Stimulated activated CD8-positive, alpha-beta memory T cell treated with anti-CD3 and anti-CD28 coated beads, Interleukin-2, amount 100 ng/mL, for 48 hours (primary cell): ENCODE measurements at places on chromosomes 6 and 20.

GRCh38 chr6:72963946-72964345 lies 261.4 kb downstream of the KHDC1L start:
- no peak for DNase-seq

DNA sequence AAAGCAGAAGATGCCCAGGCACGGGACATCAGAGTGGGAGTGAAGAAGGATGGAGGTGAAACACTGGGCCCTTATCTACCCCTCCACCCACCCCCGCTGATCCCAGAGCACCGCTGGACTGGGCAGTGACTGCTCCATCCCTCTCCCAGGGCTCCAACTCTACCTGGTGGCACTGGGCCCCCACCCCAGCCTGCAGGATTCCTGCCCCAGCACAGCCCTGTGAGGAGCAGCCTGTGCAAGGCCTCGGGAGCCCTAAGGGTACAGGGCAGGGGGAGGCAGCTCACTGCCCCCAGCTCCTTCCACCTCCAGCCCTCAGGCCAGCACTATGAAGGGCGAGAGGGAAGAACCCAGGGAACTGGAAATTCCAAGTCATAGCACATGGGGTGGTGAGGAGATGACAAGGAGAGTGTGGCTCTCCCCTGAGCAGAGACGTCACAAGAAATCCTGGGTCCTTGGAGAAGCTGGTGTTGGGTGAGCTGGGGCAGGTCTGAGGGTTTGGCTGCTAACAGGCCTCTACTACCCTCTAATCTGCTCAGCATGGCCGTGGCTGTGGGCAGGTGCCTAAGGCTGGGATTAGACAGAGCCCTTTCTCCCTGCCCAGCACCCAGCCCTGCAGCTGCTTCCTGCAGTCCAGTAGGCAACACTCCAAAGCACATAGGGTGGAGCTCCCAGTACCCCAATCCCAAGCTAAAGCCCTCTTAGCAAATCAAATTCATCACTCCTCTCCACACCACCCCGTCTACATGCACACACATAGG lies 3.5 kb downstream of the CST3 start:
- DNase-seq = no peak

- peak; percentile 40 for DNase-seq
These were observed 40.4 kb upstream of the ARG1 start for GRCh38 chr6:131532580-131533039.

GRCh38 chr6:143822584-143823024 lies 20.5 kb upstream of the LTV1 start:
- DNase-seq = no peak

DNA sequence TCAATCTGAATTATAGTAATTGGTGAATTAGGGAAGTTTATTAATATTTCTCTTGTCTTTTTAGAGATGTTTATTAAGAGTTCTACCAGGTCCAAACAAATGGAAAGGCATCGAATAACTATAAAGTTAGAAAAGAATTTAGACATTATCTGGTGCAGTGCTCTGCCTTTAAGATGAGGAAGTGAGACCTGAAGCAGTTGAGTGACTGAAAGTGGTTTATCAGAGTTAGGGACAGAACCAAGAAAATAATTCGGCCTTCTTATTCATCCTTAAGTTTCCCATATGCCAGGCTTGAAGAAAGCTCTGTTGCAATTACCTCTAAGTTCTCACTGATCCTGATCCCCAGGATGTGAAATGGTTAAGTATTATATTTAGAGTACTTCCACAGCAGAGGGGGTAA lies 94.2 kb upstream of the FLRT3 start:
- no peak for DNase-seq

DNA sequence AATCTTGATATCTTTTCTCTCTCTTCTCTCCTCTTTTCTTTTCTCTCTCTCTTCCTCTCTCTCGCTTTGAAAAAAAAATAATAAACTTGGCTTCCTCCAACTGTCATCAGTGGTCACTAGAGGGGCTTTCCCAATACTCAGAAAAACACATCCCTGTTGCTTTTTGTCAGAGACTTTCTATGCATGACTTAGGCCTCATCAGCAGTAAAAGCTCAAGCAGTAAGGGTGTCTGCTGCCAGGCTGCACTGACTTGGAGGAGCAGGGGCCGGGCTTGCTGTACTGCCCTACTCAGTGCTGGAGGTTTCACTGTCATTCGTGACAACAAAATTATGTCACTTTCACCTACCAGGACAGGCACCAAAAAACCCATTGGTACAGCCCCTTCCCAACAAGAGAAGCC lies 272.0 kb downstream of the ADGB start:
- no peak for DNase-seq

- no peak for DNase-seq
These were observed 41.8 kb upstream of the F13A1 start for GRCh38 chr6:6362056-6362840.

- no peak for DNase-seq
These were observed 57.7 kb downstream of the PRPH2 start for GRCh38 chr6:42664718-42665117.

DNA sequence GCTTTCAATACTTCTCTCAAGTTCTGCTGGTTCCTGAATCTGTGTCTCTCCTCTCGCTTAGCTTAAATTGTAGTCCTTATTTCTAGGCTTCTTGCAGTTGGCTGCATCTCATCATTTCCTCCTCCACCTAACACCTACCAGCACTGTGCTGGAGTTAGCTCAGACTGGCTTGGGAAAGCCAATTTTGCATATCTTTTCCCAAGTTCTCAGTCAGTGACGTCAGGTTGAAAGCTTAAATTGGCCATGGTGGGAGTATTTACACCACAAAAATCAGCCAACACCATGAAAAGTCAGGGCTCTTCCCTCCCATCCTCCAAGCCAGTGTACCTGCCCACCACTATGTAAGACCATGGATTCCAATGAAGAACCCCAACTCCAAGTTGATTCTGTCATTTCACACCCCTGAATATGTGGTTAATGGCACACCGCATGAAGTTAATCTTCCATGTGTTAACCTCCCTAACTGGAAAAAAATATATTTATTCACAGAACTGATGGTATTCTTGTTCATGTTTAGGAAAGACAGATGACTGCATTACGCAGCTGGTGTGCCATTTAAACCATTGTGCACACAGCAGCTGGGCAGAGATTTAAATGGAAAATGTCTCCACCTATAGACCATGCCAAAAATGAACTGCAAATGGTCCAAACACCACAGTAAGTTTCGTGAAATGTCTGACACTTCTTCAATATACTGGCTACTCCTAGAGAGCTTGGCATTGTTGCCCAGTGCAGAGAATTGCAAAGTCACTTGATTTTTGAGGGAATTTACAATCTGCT lies 274.1 kb upstream of the MAP3K7 start:
- DNase-seq = no peak

- DNase-seq = no peak
These were observed 21.0 kb downstream of the ZMYND8 start for GRCh38 chr20:47335251-47336128.

- DNase-seq = no peak
These were observed 2.1 kb downstream of the LPIN3 start for GRCh38 chr20:41342474-41343464.

GRCh38 chr20:15528391-15529111 lies 1044.7 kb downstream of the KIF16B start:
- DNase-seq = no peak

DNA sequence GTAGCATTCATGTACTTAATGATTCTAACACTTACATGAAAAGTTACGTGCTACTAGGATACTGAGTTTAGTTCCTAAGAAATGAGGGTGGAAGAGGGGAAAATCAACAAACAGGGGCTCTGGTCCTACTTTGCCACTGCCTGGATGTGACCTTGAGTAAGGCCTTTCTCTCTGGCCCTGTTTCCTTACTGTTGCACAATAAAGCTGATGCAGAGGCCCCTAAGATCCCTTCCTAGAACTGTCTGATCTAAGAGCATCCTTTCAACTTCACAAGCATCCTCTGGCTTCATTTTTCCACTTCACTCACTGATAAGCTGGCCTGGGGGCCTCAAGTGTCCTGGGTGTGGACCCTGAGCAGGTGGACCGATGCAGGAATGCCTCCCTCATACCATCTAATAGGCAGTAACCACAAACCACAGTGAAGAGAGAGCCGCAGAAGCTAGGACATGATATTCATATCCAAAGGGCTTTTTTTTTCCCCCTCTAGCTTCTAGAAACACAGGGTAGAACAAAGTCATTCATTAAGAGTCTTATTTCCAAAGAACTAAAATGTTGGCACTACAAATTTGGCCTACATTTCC lies 21.6 kb downstream of the FKBP1A start:
- DNase-seq = no peak

DNA sequence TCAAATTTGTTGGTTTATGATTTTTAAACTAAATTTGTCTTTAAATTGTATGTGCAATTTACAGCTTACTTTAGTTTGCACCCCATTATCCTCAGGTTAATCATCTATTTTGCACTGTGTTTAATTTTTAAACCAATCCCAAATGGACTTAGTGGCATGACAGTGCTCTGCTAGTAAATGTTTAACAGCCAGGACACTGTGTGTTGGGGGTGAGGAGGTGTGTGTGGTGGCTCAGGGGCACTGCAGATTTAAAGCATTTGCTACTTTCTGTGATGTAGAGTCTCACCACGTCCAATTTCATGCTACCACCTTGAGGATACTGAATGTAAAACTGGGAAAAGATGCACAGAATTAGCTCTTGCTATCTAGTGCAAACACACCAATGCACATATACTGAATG lies 225.7 kb downstream of the HAO1 start:
- no peak for DNase-seq

DNA sequence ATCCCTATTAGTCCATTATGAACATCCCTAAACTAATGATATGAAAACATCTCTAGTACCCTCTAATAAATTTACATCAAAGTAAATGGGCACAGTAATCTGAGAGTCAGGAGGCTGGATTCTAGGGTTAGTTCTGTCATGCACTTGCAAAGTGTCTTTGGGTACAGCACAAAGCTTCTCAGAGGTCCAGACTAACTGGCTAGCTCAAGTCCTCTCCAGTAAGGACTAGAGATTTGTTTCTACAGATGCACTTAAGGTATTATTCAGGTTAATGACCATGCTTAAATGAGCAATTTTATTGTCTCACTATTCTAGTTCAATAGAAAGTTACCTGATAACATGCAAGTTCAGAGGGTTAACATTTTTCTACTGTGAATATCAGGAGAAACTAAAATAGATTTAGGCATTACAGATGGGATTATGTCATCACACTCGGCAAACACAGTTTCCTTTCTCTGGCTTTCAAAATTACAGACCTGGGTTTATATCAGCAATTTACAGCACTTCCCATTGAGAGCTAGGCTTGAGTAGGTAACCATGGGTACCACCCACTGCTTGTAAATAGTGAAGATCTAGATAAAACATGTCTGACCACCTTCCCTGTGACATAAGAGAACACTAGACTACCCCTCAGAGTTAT lies 402.9 kb upstream of the RUNX2 start:
- DNase-seq = no peak

DNA sequence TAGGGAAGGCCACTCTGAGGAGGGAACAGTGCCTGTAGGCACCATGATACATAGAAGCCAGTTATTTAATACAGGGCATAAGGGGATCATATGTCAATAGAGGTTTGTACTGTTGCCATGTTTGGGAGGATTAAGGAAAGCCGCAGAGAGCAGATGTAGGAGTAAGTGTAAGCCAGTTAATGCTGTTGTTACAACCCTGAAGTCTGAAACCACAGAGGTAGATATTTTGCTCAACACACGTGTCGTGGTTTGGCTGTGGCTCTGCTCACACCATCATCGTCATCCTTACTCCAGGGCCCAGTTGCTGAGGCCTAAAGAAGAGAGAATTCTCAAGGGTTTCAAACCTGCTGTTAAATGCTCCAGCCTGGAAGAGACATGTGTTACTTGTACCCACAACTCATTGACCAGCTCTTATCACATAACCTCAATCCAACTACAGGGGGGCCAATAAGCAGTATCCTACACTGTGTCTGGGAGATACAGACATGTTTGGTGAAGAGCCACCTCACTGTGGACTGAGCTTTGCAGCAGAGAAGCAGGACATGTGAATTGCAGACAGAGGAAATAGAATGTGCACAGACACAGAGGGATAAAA lies 31.0 kb upstream of the PSMF1 start:
- no peak for DNase-seq

DNA sequence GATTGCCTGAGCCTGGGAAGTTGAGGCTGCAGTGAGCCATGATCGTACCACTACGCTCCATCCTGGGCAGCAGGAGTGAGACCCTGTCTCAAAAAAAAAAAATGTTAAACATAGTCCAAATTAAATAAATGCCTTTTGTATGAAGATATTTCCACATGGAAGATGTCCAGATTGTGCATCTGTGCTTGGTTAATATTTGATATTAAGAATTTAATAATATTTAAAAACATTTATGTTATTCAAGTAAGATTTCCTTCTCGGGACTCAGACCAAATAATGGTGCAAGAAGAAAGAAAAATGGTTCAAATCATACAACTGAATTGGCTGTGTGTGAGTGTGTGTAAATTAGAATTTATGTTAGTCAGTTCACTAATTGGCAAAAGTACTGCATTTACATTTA lies 202.5 kb downstream of the TBC1D7 start:
- DNase-seq = no peak

GRCh38 chr6:57210060-57210459 lies 12.0 kb downstream of the RAB23 start:
- no peak for DNase-seq
